ENCODE measurements at places on chromosomes 11 and 22.

DNA sequence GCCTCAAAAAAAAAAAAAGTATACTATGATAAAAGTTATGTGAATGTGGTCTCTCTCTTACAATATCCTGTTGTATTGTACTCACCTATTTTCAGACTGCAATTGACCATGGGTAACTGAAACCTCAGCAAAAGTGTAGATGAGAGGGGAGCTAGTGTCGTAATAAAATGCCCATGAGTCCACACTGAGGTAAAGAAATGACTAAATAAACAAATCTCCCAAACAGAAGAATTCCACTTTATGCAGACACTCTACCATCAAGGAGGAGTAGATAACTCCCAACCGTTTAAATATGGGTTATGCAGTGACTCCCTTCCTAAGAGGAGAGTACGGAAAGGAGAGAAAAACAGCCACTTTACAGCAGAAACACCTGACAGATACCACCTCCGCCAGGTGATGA lies 14.6 kb downstream of the GNB1L start:
- no peaks in the 10 kb centered on the region for H3K4me1 ChIP-seq
- H3K27me3 ChIP-seq: no peaks in the 10 kb centered on the region
- no peaks in the 10 kb centered on the region for H3K36me3 ChIP-seq
- H3K27ac ChIP-seq: no peak overlapping the region
- H3K4me3 ChIP-seq: no peak overlapping the region

DNA sequence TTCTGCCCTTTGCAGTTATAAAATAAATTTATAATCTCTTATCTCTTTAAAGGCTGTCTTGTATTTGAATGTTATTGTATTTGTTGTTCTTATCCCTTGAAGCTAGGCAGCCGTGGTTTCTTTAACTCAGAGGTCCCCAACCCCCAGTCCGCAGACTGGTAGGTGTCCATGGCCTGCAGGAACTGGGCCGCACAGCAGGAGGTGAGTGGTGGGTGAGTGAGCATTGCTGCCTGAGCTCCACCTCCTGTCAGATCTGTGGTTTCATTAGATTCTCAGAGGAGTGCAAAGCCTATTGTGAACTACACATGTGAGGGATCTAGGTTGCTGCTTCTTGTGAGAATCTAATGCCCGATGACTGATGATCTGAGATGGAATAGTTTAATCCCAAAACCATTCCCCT lies 380.0 kb upstream of the CCDC90B start:
- no peak overlapping the region for H3K27ac ChIP-seq
- no peaks in the 10 kb centered on the region for H3K36me3 ChIP-seq
- no peak overlapping the region for H3K4me3 ChIP-seq
- H3K4me1 ChIP-seq: peaks cover 7% of the 10 kb centered on the region
- no peaks in the 10 kb centered on the region for H3K27me3 ChIP-seq
- DNase-seq: peak; percentile 30

DNA sequence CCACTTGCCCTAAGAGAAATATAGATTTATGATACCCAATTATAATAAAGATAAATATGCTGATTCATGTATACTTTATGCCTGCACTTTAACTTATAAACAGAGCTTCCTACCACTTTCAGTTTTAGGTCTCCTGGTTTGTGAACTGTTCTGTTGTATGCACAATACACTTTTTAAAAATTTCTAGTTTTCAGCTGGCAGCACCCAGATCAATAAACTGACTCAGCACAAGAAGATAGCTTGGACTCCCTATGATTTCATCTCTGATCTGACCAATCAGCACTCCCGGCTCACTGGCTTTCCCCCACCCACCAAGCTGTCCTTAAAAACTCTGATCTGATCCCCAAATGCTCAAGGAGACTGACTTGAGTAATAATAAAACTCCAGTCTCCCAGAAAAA lies 33.5 kb upstream of the FAM181B start:
- H3K27ac ChIP-seq: no peak overlapping the region
- H3K27me3 ChIP-seq: no peaks in the 10 kb centered on the region
- H3K36me3 ChIP-seq: no peaks in the 10 kb centered on the region
- no peak overlapping the region for H3K4me3 ChIP-seq
- H3K4me1 ChIP-seq: no peaks in the 10 kb centered on the region

DNA sequence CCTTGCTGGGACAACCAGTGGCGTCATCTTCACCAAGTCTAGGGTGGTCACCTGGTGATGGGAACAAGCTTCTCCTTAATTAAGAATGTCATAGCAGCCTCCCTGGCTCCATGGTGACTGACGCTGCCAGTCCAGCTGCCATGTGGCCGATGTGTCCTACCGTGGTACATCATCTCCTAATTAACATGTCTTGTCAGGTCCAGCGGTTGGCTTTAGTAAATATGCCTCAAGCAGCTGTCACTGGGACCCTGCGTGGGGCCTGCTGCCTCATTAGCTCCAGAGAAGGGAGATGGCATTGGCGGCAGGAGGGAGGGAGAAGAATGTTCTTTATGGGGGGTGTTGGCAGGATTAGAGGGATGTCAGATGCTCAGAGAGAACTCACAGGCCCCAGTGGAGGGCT lies 271.9 kb downstream of the ST3GAL4 start:
- no peaks in the 10 kb centered on the region for H3K36me3 ChIP-seq
- H3K4me1 ChIP-seq: no peaks in the 10 kb centered on the region
- H3K27ac ChIP-seq: no peak overlapping the region
- H3K27me3 ChIP-seq: no peaks in the 10 kb centered on the region

DNA sequence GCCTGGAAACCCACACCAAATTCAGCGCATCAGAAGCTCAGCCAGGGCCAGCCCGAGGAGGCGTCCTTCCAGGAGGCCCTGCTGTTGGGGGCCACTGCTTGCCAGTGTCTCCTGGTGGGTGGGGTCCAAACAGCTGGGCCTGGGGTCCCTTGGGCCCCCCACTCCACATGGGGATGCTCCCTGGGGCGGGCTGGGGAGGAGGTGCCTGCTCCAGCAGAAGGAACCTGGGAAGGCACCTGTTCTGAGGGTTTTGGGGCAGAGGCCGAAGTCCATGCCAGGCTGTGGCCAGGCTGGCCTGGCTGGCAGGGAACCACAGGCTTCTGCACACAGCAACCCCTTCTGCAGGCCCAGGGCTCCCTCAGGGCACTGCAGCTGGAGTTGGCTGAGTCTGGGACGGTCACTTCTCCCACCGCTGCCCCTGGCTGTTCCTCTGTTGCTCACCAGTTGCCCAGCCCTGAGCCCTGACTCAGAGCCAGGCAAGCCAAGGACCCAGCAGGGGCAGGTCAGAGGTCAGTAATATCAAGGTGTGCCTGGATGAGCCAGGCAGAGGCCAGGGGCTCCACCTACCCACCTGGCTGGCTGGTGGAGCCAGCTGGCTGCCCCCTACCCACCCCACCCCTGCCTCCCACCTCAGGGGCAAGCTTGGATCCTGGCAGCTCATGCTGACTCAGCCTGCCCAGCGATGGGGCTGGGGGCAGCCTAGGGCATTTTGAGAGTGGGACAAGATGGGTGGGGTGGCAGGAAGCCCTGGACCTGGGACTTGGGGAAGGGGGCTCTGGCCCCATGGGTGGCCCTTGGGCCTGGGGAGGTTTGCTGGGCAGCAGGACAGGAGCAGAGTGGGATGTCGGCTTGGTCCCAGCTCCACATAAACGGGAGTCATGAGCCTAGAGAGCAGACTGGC lies 12.0 kb upstream of the PHLDA2 start:
- H3K27ac ChIP-seq: no peak overlapping the region
- no peak overlapping the region for H3K4me3 ChIP-seq
- H3K36me3 ChIP-seq: peaks cover 4% of the 10 kb centered on the region
- no peaks in the 10 kb centered on the region for H3K27me3 ChIP-seq
- no peak for DNase-seq
- peaks cover 2% of the 10 kb centered on the region for H3K4me1 ChIP-seq

- DNase-seq: peak; percentile 61
- H3K4me1 ChIP-seq: peaks cover 16% of the 10 kb centered on the region
- no peaks in the 10 kb centered on the region for H3K36me3 ChIP-seq
- no peak overlapping the region for H3K4me3 ChIP-seq
- no peak overlapping the region for H3K27ac ChIP-seq
- peaks cover 3% of the 10 kb centered on the region for H3K27me3 ChIP-seq
Observed at GRCh38 chr11:94762208-94762607, 5.9 kb upstream of the AMOTL1 start.
